ENCODE measurements at places on chromosomes 3 and 15. TPM values are rescaled to one million over a fixed set of nuclear protein-coding genes. Genes with fewer than 3 reads are reported as not detected.

HHLA2 gene
- total RNA-seq = not detected

DNA sequence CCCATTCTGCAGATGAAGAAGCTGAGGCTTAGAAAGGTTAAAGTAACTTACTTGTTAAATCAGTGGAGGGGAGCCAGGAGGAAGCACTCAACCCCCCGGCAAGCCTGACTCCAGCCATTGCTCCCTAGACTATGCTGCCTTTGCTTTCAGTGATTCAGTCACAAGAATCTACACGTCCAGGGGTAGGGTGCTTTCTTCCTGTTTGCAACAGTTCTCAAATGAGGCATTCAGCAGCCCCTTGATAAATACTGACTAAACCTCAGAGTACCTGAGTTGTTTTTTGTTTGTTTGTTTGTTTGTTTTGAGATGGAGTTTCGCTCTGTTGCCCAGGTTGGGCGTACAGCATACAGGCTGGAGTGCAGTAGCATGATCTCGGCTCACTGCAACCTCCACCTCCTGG is 28.6 kb downstream of the MAGEF1 start:
- DNase-seq = no peak

TARS3 gene
- 15.0 TPM for total RNA-seq

DNA sequence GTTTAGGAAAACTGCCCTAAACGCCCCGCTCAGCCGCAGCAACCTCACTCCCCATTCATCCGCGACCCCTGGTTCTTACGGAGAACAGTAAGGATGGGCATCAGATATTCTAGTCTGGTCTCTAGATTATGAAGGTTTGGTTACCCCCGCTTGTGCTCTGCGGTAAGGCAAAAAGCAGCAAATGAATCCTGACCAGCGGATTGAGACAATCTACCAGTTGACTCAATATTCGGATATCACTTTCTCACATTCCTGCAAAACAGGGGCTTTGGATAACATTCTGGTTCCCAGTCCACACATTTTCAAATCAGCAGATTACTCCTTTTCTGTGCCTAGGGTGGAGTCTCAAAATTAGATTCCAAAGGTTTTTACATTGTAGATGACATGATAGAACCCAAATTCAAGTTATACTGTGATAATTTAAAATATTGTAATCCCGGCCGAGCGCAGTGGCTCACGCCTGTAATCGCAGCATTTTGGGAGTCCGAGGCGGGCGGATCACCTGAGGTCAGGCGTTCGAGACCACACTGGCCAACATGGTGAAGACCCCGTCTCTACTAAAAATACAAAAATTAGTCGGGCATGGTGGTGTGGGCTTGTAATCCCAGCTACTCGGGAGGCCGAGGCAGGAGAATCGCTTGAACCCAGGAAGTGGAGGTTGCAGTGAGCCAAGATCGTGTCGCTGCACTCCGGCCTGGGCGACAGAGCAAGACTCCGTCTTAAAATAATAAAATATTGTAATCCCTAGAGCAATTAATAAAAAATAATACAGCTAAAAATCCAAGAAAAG is 1.1 kb upstream of the CYFIP1 start:
- DNase-seq = peak; percentile 86

- DNase-seq = no peak
These were observed 1241.5 kb upstream of the GBE1 start for GRCh38 chr3:83002869-83003445.

PLA2G4E gene
- total RNA-seq = not detected

- no peak for DNase-seq
These were observed 485.9 kb downstream of the SQOR start for GRCh38 chr15:46120713-46121112.

- no peak for DNase-seq
These were observed 8.2 kb downstream of the RAB8B start for GRCh38 chr15:63197626-63198025.

Data from osteoblast (primary cell).